NK-92 treated with Interleukin-12 subunit alpha and Interleukin-12 subunit beta, amount 100 ng/mL, for 24 hours (cell line): ENCODE measurements at places on chromosomes 6 and 20.

DNA sequence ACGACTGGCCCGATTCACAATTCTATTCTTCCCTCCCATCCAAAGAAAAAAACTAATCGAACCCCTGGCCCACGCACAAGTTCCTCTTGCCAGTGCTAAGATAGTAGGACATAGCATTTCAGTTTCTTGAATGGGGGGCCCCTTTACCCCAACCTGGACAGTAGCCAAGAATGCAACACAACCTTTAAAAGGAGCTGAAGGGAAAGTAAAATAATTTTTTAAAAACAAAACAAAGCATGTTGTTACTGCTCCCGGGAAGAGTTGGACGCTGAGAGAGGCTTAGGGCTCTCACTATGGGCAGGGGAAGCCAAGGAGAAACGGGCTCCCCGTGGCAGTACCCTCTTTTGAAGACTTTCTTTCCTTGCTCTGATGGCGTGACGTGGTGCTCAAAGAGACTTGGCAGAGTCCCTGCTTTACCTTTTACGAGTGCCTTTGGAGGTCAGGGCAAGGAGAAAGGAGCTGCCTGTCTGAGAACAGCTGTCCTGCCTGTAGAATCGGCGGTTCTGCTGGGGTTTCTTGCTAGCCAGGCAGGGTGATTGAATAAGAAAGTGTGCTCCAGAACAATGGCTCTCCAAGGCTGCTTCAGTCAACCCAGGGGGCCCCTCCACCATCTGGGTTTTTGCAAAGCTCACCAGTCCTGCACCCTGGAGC, 5.8 kb downstream of the TFAP2C start:
- no peak for DNase-seq

DNA sequence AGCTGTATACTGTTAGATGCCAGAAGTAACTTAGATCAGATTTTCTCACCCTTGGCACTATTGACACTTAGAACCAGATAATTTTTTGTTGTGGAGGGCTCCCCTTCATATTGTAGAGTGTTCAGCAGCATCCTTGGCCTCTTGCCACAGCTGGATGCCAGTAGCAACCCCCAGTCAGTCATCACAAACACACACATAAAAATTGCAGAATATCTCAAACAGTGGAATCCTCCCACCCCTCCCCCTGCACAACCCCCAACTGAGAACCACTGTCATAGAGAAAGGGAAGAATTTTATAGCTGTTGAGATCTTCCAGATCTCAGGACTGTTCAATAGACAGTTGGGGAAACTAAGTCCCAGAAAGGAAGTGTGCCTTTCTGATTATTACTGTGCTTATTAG, 81.2 kb upstream of the VSTM2L start:
- DNase-seq, result no peak

GRCh38 chr6:168709991-168710390, 269.0 kb downstream of the SMOC2 start:
- no peak for DNase-seq

DNA sequence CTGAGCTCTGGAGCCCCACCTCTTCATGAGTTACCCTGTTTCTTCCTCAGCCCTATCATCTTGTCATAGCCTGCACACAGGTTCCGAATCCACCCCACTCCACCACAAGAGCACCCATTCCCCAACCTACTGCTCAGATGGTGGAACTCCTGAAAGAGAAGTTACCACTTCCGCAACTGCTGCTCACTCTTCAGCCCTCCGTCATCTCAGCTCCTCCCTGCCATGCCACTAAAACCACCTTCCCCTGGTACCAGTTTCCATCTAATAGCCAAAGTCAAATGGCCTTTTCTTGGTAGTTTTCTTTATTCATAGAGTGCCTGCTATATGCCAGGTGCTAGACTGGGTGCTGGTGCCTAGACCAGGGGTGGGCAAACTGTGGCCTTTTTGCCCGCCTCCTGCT, 3.9 kb downstream of the RAB22A start:
- DNase-seq, result no peak

DNA sequence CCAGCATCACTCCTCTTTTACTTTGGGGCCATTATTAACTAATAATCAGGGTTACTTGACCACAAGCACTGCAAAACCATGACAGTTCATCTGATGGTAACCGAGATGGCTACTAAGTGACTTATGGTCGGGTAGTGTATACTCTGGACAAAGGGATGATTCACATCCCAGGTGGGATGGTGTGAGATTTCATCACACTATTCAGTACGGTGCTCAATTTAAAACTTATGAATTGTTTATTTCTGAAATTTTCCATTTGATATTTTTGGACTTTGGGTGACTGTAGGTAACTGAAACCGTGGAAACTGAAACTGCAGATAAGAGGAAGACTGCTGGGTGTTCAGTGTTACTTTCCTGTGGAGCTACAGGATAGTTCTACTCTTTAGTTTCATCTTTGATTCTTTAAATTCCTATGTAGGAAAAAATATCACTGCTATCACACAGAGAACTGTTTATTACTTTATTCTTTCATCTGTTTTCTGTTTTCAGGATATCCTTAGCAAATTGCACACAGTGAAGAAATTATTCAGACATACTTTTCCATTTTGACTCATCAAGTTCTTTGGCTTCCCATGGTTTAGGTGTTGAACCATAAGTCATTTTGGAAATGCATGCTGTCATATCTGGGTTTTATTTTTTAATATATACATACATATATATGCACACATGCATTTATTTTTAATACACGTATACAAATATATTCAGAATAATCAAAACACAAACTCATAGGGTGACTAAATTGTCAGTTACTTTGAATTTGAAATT, 59.1 kb upstream of the C20orf144 start:
- DNase-seq, result peak; percentile 1

GRCh38 chr20:41131594-41132387, 5.6 kb upstream of the PLCG1 start:
- DNase-seq, result no peak

GRCh38 chr6:31819871-31820299, 4.5 kb downstream of the HSPA1A start:
- no peak for DNase-seq

DNA sequence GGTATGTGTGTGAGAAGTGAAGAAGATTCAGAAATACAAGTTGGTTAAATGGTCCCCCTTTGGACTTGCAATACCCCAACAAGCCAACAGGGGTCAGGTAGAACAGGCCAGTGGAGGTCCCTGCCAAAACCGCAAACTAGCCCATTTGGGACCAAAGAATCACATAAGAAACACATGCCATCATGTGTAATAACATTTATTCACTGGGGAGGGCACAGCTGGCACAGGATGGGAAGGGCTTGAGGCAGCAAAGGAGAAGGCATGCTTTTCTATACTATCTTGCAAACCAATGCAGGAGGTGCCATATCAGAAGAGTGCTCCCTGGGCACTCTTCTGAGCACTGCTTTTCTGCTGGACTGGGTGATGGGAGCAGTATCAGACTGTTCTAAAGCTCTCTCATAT, 116.1 kb upstream of the TRAF3IP2 start:
- DNase-seq, result no peak

DNA sequence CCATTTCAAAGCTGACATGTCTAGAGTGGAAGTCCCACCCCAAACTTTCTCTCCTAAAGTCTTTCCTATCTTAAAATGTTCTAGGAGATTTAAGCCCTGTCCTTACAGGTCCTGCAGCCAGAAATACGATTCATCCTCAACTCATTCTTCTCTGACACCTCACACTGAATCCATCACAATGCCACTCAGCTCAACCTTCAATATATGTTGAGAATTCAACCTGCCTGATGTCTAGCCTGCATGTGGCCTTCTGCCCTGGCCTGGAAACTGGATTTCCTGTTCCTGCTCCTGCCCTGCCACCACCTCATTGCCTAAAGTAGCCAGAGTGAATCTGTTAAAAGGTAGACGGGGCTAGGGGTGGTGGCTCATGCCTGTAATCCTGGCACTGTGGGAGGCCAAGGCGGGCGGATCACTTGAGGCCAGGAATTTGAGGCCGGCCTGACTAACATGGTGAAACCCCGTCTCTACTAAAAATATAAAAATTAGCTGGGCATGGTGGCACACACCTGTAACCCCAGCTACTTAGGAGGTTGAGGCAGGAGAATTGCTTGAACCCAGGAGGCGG, 345.9 kb downstream of the CDH26 start:
- DNase-seq, result no peak

- DNase-seq, result no peak
Observed at GRCh38 chr20:41782730-41783406, 164.7 kb upstream of the CHD6 start.

DNA sequence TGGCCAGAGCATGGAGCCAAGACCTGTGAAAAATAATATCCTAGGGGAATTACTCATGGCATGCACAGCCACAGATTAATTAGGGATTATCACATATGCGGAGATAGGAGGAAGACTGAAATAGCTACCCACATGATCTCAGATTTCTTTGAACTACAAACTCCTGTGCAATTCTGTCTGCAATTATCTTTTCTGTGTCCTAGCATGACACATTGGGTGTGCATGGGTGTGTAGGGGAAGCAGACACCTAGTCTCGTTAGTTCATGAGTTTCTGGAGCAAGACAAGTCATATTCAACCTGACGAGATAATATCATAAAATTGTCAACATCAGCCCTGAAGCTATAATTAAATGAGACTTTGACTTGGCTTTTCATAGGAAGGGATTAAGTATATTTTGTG, 3.6 kb upstream of the SLC17A4 start:
- DNase-seq, result no peak

GRCh38 chr6:170053966-170054661, 236.8 kb downstream of the DLL1 start:
- DNase-seq, result no peak

GRCh38 chr6:86730216-86730615, 207.1 kb upstream of the HTR1E start:
- no peak for DNase-seq

DNA sequence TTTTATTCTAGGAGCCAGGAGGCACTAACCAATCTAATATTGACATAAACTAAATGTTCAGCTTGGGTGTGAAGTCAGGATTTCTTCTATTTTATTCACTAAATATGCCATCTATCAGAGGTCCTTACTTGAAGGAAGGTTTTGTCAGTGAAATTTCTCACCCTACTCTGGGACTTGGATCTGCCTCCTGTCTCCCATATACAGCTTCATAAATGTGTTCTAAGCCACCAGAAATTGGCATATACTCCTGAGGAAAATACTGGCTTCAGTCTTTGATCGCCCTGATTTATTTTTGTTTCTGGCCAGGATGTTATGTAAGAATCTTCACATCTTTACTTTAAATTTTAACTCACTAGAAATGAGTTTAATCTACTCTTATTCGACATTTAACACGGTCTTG, 647.7 kb downstream of the C6orf118 start:
- DNase-seq, result no peak

GRCh38 chr20:1576641-1577040, 19.1 kb upstream of the SIRPD start:
- no peak for DNase-seq

DNA sequence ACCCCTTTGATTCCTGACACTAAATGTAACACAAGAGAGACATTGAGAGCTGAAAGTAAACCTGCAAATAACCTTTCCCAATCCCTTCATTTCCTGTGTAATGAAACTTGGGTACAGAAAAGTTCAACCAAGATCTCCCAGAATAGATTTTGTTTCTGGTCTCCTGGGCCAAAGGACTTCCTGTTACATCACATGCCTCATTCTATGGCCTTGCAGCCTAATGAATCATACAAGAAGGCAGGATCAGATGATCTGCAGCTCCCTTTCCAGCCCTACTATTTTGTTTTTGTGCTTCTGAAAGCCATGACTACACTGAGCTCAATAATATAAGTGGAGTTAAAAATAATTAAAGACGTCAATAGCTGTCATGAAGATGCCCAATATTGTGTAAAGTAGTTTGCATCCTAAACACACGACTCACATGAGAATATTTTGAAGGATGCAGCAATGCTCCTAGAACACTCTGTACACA, 73.4 kb upstream of the NOX3 start:
- peak; percentile 10 for DNase-seq

- DNase-seq, result no peak
Observed at GRCh38 chr6:92756912-92757311, 662.4 kb downstream of the EPHA7 start.

DNA sequence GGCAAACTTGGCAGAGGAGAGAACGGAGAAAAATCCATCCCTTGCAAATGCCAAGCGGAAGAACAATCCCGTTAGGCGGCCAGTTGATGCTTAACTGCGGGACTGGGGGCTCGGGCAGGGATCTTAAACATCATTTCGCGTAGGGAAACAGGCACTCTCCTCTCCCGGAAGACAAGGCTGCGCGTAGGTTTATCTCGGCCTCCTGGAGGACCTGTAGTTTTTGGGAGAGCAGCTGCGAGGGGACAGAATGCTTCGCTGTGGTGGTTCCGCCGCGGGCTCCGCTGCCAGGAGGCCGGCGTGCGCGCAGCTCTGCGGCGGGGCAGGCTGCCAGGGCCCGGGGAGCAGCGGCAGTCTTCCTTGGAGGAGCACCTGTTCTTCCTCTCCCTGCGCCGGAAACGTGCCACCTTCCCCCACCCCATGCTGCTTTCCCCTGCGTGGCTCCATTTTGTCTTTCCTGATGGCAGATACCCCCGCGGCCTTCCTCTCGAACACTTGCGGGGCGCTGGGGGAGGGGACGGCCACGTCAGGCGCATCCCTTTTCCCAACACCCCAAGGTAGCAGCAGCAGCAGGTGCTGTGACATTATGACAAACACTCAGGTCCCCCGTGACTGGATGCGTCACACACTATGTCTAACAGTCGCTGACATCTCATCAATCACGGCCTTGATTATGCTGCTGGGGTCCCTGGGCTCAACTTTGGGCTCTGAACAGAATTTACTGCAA, 230.7 kb upstream of the BTBD3 start:
- no peak for DNase-seq

DNA sequence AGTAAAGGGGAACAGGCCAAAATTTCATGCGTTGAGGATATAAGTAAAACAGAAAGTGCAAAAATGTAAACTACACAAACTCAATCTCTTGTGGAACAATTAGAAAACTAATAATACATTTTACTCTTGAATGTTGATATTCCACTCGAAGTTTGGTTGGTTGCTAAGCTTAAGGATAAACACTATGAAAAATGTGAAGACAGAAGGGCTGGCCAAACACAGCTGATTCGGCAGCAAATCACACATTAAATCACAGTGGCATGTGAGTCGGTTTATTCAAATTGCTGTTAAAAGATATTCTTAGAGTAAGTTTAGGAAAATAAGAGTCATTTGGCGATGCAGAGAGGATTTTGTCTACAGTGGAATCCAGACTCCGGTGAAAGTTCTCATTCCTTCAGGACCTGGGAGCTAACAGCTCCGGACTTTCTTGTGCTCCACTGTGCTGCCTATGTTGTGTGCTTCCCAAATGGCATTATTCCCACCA, 1.4 kb upstream of the EPM2A start:
- no peak for DNase-seq

GRCh38 chr20:15248618-15249395, 911.4 kb upstream of the FLRT3 start:
- no peak for DNase-seq

- DNase-seq, result no peak
Observed at GRCh38 chr6:25035512-25036435, 100.0 kb upstream of the RIPOR2 start.

- no peak for DNase-seq
Observed at GRCh38 chr20:16397086-16397485, 176.2 kb downstream of the KIF16B start.

GRCh38 chr6:166201878-166202277, 34.2 kb upstream of the TBXT start:
- no peak for DNase-seq
